ENCODE measurements at places on chromosomes 3 and 15. TPM values are rescaled to one million over a fixed set of nuclear protein-coding genes. Genes with fewer than 3 reads are reported as not detected.

DNA sequence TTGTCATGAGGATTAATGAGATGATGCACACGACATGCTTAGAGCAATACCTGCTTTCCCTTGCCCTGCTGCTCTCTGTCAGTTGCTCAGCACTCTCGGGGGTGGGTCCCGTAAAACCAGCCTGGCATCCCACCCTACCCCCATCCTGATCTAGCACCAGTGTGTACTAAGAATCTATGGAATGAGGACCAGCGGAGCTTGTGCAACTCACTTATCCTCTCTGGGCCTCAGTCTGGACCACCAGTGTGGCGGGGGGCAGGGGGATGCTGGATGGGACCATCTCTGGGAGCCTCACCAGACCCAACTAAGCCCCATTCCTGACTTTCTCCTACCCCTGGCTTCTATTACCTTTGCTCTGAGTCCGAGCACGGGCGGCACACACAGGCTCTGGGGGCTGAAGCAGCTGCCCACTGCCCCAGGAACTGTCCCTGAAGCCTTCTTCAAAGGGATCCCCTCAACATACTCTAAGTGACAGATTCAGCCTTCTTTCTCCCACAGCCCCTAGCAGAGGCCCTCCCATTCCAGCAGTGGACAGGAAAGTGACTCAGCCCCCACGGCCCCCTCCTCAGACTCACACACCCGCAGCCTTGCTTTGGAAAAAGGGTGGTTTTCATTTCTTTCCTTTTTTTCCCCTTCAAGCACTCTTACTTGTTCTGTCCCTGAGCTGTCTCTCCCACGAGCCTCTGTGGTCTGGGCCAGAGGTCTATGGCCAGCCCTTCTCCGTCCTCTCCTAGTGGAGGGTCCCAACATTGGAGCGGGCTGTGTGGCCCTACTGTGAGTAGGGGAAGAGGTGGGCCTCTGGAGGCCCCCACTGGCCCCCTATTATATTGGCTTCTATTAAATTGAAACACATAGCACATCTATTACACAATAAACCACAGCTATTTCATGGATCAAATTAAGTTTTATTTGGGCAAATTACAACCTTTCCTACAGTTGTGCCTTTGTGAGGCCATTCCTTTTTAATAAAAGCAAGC is 100.3 kb downstream of the SMAD6 start:
- DNase-seq: no peak

The RTP3 gene
- not detected for total RNA-seq

DNA sequence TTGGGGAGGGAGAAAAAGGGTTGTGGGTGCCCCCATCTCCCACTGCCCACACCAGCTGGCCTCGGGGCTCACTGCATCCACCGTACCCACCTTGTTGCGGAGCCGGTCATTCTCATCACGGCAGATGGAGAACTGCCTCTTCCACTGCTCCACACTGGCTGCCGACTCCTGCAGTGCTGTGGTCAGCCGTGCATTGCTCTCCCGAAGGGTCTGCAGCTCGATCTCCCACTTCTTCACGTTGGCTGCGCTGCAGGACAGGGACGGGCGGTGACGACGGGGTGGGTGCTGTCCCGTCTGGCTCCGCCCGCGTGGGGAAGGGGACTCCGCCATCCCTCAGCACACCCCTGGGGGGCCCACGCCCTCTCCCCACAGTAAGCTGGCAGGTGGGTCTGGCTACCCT is 45.1 kb downstream of the WHAMM start:
- DNase-seq: no peak

The NLGN1 gene
- total RNA-seq: 14.3 TPM

GRCh38 chr3:11086856-11087255 is 67.4 kb upstream of the HRH1 start:
- no peak for DNase-seq

- DNase-seq: no peak
These were observed 250.8 kb upstream of the TGFBR2 start for GRCh38 chr3:30355622-30356021.

The LRRC31 gene
- total RNA-seq: 42.6 TPM

- DNase-seq: no peak
These were observed 269.5 kb downstream of the PLCL2 start for GRCh38 chr3:17154221-17154620.

The DCLK3 gene
- total RNA-seq: 0.06 TPM

GRCh38 chr3:196321162-196321561 is 3.1 kb upstream of the DYNLT2B start:
- no peak for DNase-seq

The MSL2 gene
- 28.9 TPM for total RNA-seq

DNA sequence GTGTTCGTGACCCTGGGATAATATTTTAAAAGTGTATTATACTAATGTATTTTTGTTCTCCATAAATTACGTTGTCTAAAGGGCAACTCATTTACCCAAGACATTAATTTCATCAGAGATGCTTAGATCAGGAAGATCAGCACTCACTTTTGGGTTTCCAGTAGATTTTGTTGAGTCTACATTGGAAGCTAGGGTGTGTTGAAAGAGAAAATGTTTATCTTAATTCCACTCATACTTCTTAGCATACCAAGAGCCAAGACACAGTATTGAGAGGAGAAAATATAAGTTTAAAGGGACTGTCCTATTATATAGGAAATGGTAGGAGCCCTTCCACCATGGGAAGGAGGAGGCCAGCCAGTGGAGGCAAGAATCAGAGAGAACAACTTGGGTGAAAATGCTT is 412.9 kb upstream of the RGMA start:
- DNase-seq: no peak

- DNase-seq: no peak
These were observed 888.2 kb downstream of the CADM2 start for GRCh38 chr3:85846940-85847339.

The SLC22A14 gene
- 0.12 TPM for total RNA-seq

The MINAR1 gene
- 0.26 TPM for total RNA-seq

GRCh38 chr15:99592145-99592791 is 26.5 kb downstream of the MEF2A start:
- DNase-seq: no peak

DNA sequence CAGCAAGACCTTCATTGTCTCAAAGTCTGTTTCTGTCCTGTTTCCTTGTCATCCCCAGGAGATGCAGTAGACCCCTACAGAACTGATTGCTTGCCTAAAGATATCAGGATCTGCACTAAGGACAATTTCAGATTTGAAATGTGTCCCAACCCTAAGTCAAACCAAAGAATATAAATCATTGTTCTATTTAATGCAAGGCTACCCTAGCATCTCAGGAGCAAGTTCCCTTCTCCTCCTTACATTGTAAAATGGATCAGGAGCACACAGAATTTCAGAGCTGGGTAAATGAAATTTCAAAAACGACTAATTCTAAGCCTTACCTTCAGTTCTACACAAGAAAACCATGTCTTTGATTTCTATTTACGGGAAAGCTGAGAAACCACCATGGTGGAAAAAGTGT is 360.9 kb upstream of the KCNH8 start:
- DNase-seq: no peak

The ANKDD1A gene
- 1.6 TPM for total RNA-seq
